Neural progenitor cell (in vitro differentiated cells): ENCODE measurements at places on chromosomes 6 and 20. TPM values are rescaled to one million over a fixed set of nuclear protein-coding genes. Genes with fewer than 3 reads are reported as not detected.

The C6orf132 gene
- 1.2 and 1.8 TPM in 2 replicates for total RNA-seq

The CFAP61 gene
- total RNA-seq: 0.53 TPM in 1 of 2 replicates, not detected in the other

The ARHGAP40 gene
- total RNA-seq: not detected in 2 replicates

The CAP2 gene
- total RNA-seq: 18.4 and 27.4 TPM in 2 replicates

The AKAP12 gene
- 60.8 and 81.3 TPM in 2 replicates for total RNA-seq

The PSORS1C2 gene
- total RNA-seq: not detected in 2 replicates

The GTSF1L gene
- not detected in 2 replicates for total RNA-seq

The FAM209B gene
- total RNA-seq: not detected in 2 replicates

The PKHD1 gene
- total RNA-seq: 0.03 and 0.04 TPM in 2 replicates

DNA sequence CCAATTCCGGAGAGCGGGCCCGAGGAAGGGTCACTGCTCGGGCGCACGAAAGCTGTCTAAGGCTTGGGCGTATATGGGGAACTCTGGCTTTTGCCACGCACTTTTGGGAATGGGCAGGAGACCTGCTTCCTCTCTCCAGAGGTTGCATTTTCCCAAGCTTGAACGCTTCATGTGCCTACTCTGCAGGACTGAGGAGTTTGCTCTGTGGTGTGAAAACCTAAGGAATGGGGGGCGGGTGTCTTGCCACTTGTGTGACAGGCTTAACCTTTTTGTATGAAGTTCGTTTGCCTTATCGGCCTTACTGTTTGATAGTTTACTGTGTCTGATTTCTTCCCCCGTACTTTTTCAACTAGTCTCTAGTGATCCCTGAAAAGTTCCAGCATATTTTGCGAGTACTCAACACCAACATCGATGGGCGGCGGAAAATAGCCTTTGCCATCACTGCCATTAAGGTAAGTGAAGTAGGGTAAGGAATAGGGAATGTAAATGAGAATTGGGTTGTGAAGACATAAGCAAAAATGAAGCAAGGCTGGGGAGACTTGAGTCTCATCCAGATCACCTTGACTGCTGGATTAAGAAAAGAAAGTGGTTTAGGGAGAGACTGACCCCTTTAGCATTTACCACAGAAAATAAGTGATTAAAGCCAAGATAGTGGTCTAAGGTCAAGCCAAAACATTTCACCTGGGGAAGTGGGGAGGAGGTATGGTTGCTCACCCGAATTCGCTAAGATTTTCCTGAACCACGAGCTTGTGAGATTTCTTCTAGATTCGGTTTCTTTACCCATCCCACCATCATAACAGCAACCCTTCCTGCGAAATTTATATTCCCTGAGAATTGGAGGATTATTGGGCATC, 627 bp downstream of the RPS18 start:
- no peak for DNase-seq

- no peak for DNase-seq
Measured at GRCh38 chr6:157699777-157700636, 123.0 kb upstream of the SNX9 start.

DNA sequence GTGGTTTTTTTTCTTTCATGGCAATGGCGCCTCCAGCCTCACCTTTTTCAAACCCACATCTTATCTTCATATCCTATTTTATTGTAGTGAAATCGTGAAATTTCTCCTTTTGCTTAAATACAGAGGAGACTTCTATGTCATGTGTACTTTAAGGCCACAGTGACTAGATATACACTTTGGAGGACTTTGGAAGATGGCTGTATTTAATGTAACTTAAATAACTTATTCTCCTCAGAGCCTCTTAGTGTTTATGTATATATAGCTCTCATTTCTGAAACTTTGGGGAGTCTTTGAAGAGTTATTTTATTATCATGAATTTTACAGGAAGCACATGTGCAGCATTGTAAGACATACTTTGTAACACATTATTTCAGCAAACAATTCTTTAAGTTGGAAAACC, 968 bp downstream of the LAMA2 start:
- DNase-seq: no peak

DNA sequence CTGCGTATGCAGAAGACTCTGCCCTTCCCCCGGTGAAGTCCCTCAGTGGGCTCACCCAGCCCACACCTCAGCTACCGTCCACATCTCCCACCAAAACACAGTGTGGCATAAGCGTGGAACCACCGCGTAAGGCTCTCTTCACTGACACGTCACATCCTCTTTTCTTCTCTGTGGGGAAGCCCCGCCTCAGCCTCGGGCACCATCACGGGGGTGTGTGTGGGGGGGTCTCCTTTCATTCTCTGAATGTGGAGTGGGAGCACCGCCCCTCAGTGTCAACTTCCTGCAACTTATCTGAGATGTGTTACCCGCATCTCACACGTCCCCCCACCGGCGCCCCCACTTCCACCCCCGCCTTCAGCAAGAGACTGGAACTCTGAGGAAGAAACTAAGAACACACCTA, 388.4 kb upstream of the JARID2 start:
- DNase-seq: no peak

DNA sequence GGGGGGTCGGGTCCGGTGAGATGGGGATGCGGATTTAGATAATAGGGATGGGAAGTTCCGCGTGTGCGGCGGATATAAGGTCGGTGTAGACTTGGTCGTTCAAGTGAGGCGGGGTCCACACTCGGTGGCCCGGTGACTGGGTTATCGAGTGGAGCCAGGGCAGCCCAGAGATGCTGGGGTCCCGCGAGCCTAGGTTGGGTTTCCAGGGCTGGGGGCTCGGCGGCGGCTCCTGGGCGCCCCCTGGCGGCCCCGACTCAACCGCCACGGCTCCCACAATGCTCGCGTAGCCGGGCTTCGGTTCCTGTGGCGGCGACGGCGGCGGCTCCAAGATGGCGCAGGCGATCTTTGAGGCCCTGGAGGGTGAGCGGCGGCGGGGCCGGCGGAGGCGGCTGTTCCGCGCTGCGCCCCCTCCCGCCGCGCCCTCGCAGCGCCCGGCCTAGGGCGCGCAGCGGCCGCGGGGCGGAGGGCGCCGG, at the start of gene ZNF341:
Gene ZNF341 (plus strand): TSS at position 304 of the 473 bp plus-strand sequence. CDS start 26 bp downstream, at position 330.
- peak; percentile 97 for DNase-seq

DNA sequence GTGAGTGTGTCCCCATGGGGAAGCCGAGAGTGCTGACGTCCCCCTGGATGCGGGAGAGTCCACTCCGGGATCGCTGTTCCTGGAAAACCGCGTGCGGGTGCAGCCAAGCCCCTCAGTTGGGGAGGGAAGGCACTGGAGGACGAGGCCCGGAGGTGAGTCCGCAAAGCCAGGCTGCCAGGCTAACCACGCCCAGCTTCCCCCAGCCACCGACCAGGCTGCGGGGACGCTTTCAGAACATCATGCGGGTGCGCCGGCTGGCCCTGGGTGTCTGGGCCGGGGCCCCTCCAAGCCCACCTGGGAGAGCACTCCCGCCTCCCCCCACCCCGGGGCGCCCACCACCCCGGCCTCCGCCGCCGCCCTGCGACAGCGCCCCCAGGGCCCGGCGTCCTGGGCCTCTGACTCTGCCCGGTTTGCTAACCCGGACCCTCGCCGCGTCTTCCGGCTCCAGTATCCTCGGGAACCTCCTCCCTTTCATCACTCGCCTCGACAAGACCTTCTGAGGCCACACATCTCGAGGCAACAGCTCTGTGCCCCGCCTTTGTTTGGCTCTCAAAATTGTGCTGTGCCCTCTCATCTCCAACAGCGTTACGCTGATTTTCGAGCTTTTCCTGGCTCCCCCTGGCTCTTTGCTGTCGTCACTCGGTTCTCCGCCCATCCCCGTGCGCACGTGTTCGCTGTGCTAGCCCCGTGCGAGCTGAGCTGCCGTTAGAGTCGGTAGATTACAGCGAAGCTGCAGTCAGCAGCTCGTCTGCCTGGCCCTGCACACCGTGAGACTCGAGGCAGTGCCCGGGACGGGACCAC, 47.1 kb upstream of the ENTPD6 start:
- peak; percentile 24 for DNase-seq

GRCh38 chr6:13513626-13514502, 26.5 kb upstream of the GFOD1 start:
- DNase-seq: no peak

DNA sequence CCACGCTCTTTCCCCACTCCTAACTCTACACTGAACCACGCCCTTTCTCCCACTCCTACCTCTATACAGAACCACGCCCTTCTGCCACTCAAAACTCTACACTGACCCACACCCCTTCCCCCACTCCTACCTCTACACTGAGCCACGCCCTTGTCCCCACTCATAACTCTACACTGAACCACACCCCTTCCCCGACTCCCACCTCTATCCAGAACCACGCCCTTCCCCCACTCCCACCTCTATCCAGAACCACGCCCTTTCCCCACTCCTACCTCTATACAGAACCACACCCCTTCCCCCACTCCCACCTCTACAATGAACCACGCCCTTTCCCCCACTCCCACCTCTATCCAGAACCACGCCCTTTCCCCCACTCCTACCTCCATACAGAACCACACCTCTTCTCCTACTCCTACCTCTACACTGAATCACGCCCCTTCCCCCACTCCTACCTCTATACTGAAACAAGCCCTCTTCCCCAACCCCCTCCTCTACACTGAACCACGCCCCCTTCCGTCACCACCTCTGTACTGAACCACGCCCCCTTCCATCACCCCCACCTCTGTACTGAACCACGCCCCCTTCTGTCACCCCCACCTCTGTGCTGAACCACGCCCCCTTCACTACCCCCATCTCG, 10.1 kb downstream of the PXMP4 start:
- DNase-seq: no peak

DNA sequence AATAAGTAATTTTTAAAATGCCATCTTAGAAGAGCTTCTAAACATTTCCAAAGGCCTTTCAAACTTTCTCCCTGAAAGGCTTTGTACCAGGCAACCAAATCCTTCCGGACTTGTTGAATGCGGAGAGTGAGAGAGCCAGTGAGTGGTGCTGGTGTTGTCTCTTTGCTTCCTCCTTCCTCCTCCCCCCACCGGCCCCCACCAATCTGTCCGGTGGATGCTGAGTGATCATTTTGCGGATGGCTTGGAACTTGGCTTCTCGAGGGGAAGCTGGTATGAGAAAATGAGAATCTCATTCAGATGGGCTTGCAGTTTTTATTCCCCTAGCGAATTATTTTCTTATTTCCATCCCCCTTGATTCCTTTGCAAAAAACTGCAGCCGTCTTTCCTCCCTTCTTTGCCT, 97.3 kb downstream of the ANKRD60 start:
- DNase-seq: peak; percentile 70

GRCh38 chr6:70538376-70538775, 28.4 kb upstream of the SDHAF4 start:
- DNase-seq: no peak

- peak; percentile 45 for DNase-seq
Measured at GRCh38 chr20:25863536-25864325, 167.1 kb upstream of the ZNF337 start.

GRCh38 chr6:73028124-73028766, 197.1 kb downstream of the KHDC1L start:
- no peak for DNase-seq

DNA sequence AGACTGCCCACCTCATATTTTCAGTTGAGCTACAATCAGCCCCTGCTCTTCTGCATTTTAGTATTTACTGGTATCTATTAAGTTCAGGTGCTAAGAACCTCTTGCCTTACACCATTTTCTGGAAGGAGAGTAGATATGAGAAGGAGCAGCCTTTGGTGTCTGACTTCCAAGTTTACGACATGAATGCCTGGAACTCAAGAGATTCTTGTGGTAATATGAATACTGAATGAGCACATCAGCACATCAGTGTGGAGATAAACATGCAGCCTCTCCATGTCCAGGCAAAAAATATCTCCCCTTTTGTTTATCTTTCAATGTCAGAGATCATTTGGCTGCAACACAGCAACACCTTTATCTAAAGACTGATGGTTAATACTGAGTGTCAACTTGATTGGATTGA, 65.8 kb upstream of the THEMIS start:
- DNase-seq: no peak

- DNase-seq: no peak
Measured at GRCh38 chr6:141415896-141416295, 716.8 kb upstream of the GJE1 start.

GRCh38 chr20:14992961-14993360, 655.5 kb upstream of the FLRT3 start:
- DNase-seq: no peak

DNA sequence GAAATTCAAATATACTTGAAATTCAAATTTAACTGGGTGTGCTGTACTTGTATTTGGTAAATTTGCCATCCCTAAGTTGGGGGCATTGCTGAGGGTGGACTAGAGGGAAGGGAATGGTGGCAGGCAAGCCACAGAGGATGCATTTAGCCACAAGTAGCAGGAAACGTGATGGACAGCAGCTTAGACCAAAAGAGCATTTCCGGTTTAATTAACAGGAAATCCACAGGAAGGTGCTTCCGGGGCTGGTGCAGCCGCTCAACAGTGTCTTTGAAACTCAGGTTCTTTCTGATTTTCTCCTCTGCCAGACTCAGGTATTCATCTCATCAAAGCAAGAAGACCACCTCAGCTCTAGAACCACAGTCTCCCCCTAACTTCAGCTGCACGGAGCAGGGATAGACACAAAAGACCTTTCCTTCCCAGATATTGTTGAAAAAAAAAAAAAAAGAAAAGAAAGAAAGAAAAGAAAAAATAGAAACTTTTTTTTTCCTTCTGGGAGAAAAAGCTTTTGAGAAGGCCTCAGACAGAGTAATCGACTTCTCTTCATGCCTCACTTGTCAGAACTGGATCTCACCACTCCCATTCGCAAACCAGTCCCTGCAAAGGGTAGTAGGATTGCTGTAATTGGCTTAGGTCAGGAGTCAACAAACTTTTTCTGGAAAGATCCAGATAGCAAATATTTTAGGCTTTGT, 8.0 kb upstream of the BCAS1 start:
- DNase-seq: no peak

DNA sequence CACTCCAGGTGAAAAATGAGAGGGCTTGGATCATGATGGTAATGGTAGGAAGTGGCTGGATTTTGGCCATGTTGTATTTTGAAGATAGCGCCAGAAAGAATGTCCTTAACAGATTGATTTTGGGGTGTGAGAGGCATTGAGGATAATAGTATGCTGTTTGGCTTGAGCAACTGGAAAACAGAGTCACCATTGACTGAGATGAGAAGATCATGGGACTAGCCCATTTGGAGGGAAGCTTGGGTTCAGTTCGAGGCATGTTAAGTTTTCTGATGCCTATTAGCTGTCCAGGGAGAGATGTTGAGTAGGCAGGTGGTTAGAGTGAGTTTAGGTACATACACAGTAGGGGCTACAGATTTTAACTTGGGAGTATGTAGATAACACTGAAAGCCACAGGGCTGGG, 23.3 kb downstream of the PLCG1 start:
- DNase-seq: no peak

DNA sequence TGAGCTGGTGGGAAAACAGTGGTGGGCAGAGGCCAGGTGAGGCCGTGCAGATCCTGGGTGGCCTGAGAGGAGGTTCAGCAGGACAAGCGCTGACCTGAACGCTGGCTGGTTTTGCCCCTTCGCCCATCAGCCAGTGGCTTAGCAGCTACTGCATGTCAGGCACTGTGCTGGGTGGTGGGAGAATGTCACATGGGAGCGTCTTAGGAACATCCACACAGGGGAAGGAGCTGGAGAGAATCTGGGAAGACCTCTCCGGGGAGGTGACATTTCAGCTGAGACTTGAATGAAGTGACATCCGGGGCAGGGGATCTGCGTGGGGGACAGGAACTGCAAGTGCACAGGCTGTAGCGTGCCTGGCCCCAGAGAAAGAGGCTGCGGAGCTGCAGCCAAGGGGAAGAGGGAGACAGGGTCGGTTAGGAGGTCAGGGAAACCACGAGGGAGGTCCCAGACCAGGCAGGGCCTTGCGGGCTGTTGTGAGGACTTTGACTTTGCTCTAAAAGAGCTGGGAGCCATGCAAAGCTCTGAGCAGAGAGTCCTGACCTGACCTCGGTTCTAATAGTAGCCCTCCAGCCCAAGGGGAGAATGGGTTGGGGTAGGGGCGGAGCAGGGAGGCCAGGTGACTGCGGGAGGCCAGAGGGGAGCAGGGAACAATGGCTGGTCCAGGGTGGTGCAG, 156.8 kb upstream of the PTPN1 start:
- no peak for DNase-seq
